ENCODE measurements at places on chromosomes 7 and 10.

DNA sequence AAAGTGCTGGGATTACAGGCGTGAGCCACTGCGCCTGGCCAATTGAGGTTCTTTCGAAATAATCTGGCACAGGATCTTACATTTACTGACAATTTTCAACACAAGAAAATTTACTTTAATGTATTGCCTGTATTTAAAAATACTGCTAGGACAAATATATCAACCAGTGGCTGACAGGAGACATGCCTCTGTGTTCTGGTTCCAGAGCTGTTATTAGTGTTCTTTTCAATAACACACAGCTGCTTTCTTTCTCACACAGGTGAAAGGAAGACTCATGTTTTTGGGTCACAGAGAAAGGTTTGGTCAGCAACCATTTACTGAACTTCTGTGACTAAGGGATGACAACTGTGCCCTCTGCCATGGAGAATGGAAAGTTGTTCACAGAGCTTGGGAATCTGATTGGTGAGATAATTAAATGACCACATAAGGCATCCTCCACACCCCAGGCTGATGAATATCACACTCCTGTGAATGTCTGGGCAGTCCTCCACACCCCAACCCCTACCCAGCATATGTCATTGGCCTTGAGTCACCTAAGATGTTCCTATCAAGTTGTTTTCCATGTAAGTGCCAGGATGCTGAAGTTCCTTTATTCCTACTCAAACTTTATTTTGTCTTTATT, 180.1 kb downstream of the RAPGEF5 start:
- DNase-seq, result no peak

GRCh38 chr7:30116771-30117170, 18.0 kb upstream of the MTURN start:
- DNase-seq, result no peak

DNA sequence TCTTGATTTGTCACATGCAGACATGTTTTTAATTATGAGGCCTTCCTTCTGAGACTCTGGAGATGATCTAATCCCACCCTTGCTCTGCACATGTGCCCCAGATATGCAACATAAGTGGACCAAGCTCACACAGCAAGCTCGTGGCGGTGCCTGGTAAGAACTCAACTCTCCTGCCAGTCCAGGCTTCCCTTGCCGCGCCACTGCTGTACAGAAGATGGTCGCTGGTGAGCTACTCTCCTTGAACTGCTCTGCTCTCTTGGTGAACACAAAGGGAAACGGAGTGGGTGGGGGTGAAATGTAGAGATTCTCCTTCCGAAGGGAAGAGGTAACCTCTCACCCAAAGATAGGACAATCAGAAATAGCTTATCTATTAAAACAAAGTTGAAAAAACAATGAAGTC, 25.7 kb downstream of the MYOF start:
- no peak for DNase-seq

- DNase-seq, result no peak
These were observed 52.7 kb upstream of the INPP5A start for GRCh38 chr10:132484922-132485321.

DNA sequence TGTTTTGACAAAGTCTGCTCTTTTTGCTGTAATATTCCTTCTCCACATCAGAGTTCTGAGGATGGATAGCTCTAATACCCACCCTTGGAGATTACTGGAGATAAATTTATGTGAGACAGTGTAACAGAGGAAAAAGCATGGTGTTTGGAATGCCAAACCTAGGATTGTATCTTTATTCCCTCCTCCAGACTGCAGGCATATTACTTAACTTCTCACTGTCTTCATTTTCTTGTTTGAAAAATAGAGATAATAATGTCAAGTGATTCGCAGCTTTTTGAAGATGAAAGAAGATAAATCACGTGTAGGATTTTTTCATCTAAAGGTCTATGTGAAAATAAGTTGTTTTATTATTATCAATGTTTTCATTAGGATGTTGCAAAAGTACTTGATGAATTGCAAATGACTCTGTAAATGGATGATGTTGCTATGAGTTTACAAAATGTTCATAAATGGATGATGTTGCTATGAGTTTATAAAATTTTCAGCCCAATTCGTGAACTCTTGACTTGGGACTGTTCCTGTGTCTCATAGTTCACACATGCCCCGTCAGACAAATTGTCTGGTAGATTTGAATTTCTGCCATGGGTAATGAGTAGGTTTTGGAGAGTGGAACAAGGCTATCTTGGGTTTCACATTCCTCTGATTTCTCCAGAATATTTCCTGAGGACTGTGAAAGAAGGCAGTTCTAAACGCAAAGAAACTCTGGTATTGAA, 113.1 kb upstream of the IGFBP3 start:
- DNase-seq, result no peak

DNA sequence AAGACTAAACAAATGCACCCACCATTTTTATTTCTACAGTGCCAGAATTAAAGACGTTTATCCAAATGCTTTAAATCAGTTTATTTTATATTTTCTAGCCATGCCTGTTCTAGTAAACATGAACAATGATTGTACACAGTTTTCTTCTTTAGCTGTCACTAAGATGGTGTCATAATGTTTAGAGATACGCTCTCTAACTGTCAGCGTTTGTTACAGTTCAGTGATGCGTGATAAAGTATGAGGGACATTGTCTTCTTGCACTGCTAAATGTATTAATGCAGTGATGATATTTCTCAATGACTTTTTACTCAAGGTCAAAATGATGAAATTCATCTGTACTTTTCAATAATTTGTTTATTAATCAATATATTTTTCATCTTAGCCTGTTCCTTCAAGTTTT, 513.6 kb downstream of the ATRNL1 start:
- DNase-seq, result no peak

GRCh38 chr10:43372765-43373361, 1.4 kb downstream of the FXYD4 start:
- no peak for DNase-seq

- peak; percentile 15 for DNase-seq
These were observed 61.3 kb downstream of the RAPGEF5 start for GRCh38 chr7:22295402-22296264.

GRCh38 chr7:73602721-73603651, 21.3 kb downstream of the MLXIPL start:
- no peak for DNase-seq

DNA sequence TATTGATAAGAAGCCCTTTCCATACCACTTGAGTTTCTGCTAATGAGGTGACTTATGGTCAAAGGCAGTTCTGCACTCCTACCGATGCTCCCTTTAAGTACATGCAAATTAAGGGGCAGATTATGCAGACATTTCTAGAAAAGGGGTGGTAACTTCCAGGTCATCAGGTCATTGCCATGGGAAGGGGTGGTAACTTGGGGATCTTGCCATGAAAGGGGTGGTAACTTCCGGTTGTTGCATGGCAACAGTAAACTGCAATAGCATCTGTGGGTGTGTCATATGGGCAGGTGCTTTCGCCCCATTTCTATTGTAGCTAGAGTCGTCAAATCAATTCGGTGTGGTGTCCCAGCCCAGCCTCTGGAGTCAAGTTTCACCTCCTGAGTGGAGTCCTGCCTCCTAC, 150.9 kb downstream of the UBE2H start:
- DNase-seq, result no peak

GRCh38 chr7:22361795-22362194, 4.8 kb upstream of the RAPGEF5 start:
- DNase-seq, result no peak

- DNase-seq, result no peak
These were observed 23.6 kb upstream of the PDLIM1 start for GRCh38 chr10:95314192-95314918.

DNA sequence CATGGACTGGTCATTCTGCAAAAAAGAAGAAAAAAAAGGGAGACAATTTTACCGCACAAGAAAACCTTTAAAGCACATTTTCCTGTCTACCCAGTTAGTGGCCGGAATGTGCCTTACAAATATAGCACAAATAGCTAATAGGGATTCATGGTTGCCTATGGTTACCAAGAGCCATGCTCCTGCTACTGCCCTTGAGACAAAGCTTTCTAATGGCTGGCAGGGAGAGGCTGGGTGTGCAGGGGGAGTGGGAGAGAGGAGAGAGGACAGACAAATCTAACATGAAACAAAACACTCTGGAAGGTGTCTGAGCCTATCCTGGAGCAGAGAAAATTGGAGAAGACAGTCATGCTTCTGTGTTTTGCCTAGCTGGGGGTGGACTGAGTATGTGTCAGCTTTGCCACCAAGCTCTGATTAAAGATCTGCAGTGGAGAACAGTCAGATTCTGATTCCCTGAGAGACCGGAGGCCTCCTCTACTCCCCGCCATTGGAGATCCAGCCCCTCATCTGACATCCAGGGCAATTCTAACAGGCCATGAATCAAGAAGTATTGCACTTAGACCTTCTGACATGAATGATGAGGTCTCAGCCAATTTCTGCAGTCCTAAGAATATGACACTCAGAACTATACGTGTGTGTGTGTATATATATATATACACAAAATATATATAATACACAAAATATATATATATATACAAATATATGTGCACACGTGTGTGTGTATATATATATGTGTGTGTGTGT, 80.2 kb downstream of the PRTFDC1 start:
- no peak for DNase-seq

DNA sequence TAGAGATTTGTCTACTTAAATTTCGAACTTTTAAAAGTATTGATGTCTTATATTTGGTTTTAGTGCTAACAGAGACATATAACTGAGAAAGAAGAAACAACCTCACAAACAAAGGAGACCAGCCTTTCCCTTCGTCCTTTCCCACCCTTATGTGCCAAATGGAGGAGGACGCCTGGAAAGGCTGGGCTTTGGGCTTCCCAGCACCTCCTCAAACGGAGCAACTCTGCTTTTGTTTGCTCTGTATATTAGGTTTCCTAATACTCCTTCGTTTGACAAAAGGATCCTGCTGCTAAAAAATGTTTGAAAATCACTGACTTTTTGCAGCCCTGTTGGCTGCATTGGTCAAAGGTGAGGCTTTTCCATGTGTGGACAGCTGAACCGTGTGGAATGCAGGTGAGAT, 471.8 kb downstream of the SORCS3 start:
- no peak for DNase-seq

DNA sequence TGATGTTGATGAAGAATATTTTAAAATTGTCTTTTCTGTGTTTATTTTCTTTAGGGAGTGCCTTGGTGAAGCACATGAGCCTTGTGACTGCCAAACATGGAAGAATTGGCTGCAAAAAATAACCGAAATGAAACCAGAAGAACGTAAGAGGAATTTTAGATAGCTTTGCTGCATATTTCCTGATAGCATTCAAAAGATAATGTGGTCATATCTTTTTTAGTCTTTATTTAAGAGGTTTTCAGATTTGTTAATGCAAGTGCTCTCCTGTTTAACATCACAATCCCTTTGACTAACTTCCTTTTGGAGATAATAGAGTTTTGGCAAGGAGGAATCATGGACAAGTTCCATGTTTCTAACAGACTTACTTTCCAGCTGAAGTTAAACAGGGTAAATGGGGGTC, 85.2 kb upstream of the GATAD1 start:
- DNase-seq, result no peak

- no peak for DNase-seq
These were observed 75.5 kb downstream of the CARD11 start for GRCh38 chr7:2968176-2968575.

GRCh38 chr7:155988416-155988815, 176.2 kb upstream of the SHH start:
- no peak for DNase-seq

GRCh38 chr10:6365384-6365783, 162.7 kb downstream of the PFKFB3 start:
- no peak for DNase-seq

Measured in hematopoietic multipotent progenitor cell (in vitro differentiated cells).